ENCODE measurements at places on chromosomes 3 and 15.

GRCh38 chr3:52789746-52790040, 4.9 kb upstream of the ITIH3 start:
- DNase-seq = no peak

DNA sequence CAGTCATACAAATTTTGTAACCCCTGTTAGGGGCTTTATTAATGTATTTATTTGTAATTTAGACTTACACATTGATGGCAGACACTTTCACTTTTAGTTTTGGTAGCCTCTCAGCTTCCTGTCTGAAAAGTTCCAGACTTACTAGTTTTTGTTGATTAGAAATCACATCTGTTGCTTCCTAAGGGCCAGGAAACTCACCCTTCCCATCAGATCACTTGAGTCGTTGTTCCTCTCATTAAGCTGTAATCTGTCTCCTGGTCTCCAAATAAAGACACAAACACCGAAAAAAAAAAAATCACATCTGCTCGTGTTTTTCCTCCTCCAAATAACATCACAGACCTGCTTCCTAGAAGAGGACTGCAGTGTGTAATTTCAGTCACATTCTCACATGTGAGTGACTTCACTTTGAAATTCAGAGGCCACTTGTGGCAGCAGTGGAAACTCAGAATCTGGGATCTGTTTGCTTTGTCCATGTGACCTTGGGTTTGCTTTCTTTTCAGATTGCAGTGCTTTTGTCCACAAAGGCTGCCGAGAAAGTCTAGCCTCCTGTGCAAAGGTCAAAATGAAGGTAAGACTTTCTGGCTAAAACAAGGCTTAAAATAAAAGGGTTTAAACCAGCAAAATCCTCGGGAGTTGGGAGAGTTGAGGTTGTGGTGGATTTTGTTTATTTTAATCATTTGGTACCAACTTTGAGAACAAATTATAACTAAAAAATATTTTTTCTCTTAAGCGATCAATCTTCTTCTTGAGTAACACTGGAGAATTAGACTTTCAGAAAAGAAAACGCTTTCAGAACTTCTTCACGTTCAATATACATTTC, 87.0 kb downstream of the KLHL25 start:
- no peak for DNase-seq

- no peak for DNase-seq
These were observed 4.9 kb downstream of the TP63 start for GRCh38 chr3:189636048-189636447.

DNA sequence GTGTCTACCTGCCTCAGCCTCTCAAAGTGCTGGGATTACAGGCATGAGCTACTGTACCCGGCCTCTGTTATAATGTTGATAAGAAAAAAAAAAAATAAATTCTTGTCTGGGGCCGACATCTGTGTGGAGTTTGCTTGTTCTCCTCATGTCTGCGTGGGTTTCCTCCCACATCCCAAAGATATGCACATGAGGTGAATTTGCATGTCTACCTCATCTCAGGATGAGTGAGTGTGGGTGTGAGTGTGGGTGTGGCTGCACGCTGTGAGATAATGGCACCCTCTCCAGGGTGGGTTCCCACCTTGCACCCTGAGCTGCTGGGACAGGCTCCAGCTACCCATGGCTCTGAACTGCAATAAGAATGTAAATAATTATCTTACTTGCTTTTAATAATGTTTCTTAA, 25.9 kb upstream of the UACA start:
- DNase-seq = no peak

DNA sequence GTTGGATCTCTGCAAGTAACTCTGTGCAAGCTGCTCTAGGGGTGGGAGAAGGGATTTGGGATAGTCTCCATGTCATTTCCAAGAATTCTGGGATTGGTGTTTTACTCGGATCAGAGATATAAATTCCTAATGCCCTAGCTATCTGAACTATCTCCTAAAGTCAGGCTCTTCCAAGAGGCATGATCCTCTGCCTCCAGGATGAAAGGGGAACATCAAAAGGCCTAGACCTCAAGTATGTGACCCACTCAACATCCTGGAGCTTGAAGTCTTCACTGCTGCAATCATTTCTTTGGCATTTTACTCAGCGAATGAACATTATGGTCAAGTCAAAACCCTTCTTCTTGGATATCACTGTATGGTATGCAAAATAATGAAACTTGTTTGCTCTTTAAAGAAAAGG, 104.5 kb downstream of the CEMIP start:
- DNase-seq = no peak

- peak; percentile 93 for DNase-seq
These were observed 38.0 kb downstream of the CCR3 start for GRCh38 chr3:46280105-46280797.

GRCh38 chr3:155302481-155302880, 9.0 kb upstream of the STRIT1 start:
- peak; percentile 59 for DNase-seq

DNA sequence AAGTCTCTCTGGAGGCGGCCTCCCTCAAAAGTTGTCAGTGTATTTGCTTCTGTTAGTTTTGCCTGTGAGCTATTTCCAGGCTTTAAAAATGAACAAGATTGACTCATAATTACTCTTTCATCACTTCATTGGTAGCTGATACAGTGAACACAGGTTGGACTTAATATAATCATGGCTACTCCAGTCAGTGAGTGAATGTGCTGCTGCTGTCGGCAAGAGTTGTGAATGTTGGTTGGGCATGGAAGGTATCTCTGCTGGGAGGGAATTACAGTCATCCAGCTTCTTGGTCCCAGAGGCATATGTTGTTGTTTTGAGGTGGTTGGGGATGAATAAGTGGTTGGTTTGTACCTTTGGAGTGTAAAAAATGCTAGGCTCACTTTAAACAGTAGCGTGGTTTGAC, 11.5 kb downstream of the TCF12 start:
- DNase-seq = peak; percentile 82

DNA sequence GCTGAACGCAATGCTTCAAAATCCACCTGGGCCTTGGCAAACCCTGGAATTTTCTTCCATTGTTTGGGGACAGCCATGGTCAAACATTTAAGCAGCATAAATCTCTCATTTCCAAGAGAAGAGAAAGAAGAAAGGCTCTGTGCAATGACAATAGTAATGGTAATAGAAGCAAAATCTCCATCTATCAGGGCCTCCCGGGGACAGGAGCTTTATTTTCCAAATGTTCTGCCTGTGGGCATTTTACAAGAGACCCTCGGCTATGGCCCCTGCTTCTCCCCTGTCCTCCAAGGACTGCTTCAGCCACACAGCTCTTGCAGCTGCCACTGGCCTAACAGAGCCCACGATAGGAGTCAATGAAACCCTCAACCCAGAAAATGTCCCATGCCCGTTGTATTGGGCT, 12.7 kb upstream of the FAM240A start:
- no peak for DNase-seq

DNA sequence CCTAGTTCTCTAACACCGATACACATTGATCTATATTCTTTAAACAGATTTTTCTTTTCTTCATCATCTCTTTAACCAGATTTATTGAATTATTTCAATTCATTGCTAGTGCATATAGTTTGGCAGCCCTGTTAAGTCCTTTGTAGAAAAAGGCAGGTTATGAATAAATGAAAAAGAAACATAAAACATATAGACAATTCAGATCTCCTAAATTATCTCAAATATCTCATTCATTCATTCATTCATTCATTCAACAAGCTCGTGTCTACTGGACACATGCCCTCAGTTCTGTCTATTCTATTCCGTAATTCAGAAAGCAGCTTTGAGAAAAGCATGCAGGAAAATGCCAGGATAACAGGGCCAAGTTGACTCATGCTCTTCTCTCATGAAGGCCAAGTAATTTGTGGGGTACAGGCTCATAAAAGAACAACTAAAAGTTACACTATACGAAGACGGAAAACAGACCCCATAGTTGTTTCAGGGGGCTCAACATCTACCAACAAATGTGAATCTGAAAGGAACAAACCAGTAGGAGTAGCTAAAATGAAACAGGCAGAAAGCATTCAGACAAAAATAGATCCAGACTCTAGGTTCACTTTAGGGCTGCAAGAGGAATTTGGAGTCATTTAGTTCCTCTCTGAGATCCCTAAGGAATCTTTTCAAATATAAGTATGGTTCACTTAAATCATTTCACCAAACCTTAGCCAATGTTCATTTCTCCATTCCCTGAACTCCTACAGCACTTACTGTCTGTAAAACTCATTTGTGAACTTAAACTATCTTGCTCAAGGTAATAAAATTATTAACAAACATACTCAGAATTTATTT, 7.5 kb downstream of the ZNF148 start:
- peak; percentile 48 for DNase-seq

DNA sequence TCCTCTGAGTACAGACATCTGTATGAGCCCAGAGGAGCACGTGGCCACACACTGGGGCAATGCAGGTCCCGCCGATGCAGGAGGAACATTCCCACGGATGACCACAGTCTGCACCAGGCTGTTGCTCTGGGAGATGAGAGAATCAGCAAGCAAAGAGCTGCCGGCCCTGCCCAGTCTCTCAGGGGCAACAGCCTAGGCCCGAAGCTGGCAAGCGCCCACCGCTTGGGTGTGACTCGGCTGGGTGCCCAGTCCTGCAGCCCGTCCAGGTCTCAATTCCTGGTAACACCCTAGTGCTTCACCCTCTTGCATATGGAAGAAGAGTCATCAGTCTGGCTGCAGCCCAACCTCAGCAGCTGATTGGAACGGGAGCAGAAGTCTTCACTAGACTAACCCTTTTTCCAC, 153.7 kb upstream of the HES1 start:
- peak; percentile 53 for DNase-seq

DNA sequence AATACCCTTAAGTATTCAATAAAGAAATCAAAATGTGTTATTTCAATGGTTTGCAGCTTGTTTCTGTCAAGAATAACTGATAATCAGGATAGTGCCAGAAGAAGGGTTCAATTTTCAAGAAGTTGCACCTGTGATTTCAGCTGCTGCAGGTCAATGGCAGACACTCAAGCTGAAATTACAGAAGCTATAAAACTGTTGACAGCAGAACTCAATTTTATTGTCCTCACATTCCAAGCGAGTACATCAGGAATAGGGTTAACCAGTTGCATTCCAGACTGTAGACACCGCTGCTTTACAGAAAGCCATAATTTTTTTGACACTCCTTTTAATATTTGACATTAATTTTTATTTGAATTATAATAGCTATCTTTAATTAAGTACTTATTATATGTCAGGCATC, 364.1 kb downstream of the CGGBP1 start:
- no peak for DNase-seq

DNA sequence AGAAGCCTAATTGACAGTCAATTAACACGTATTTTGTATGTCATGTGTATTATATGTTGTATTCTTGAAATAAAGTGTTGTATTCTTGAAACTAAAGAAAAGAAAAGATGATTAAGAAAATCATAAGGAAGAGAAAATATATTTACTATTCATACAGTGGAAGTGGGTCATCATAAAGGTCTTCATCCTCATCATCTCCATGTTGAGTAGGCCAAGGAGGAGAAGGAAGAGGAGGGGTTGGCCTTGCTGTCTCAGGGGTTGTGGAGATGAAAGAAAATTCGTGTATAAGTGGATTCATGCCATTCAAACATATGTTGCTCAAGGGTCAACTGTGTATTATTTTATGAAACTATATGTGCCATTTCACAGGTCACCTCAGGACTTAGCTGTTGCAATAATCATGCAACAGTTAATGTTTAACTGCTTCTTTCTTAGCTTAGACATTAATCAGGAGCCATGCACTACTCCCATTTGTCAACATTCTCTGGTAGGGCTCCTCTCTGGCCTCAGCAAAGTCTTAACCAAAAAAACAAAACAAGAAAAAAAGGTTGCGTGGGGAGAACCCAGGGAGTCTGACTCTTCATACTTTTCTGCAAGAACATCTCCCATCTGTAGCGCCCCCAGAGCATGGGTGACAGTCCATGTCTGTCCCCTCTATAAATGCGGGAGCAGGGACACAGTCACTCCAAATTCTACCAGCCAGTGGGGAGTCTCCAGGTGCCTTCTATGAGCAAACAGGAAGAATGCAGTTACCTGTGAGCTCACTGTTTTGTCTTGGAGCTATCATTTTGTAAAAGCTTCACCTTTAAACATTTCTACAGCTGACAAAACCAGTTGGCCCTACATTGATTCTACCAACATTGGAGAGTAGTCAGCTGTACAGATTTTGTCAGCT, 19.9 kb upstream of the LRRC2 start:
- DNase-seq = no peak

DNA sequence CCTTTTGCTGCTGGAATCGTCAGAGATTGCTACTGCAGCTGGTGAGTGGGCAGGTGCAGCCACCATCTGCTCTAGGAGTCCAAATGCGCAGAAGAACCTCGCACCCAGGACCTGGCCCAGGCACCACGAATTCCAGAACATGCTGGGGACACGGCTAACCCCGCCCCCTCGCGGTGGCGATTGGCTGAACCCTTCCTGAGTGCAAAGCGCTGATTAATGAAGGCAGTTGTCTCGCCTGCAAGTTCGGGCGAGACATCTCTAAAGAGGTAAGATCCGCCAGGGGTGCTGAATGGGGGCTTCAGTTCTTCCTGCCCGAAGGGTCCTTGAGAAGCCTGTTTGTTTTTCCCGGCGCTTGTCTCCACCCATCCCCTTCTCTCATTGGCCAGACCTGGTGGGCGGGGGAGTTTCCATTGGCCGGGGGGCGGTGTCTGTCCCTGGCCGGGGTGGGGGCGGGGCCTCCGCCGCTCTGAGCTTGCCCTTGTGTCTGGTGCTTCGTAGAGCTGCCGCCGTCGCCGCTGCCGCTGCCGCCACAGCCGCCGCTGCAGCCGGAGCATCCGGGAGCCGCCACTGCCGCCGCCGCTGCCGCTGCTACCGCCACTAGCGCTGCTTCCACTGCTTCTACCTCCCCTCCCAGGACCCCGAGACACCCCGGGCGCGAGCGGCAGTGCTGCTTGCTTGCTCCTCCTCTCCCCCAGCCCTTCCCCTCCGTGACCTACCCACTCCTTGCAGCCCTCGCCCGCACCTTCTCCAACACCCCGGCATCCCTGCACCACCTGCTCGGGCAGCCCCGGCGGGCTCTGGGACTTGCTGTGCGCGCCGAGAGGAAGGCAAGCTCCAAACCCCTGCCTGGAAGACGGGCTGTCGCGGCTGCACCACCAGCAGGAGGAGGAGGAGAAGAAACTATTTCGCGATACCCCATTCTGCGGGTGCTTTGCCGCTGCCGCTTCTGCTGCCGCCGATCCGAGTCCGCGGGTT, at the start of gene CADM2:
Gene CADM2 (plus strand): TSS at position 495 of the 975 bp plus-strand sequence.
- DNase-seq = peak; percentile 59

DNA sequence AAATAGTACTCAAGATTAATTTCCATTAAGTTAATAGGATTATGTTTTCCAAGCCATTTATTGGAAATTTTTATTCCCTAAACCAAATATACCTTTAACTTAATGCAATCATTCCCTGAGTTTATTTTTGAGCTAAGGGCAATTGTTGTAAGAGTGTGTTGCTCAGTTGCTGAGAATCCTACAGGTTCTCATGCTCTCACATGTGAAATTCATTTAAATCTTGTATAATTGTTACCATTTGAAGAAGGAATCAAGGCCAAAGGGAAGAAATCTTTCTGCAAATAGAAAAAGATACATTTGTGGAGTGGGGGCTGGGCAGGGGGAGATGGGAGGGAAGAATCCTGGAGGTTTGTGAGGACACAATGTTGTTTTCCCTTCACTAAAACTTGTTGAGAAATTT, 202.7 kb upstream of the STRIT1 start:
- DNase-seq = no peak

- no peak for DNase-seq
These were observed 23.0 kb downstream of the PLSCR1 start for GRCh38 chr3:146521394-146521793.

GRCh38 chr15:56038015-56038414, 44.6 kb upstream of the NEDD4 start:
- DNase-seq = no peak
